ENCODE measurements at places on chromosomes 16 and 17.

DNA sequence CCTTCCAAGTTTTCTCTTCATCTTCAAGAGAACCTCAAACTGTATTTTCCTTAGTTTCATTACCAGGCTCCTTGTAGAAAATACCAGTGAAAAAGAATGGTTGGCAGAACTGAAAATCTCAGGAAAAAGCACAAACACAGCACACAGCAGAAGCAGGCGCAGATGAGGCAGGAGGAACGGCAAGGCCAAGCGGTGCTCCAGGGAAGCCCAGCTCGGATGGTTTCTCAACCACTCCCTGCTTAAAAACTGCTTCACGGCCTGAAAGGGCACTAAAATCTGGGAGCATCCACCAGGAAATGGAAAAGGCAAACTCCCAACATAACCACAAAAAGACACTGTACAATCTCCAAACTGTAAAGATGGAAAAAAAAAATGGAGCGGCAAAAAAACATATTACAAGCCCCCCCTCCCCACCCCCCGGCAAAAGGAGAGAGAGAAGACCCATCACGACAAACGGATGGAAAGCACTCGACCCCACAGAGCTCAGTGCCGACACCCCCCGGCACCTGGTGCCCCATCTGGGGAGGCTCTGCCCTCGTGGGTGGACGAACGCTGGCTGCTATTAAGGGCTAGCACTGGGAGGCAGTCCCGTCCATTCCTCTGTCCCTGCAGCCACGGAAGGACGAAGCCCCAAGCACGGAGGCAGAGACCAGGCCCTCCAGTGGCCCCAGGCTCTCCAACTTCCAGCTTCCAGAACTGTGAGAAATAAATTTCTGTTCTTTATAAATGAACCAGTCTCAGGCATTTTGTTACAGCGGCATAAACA lies 127.5 kb downstream of the ZNF778 start:
- DNase-seq: no peak

- no peak for DNase-seq
Measured at GRCh38 chr16:87461466-87461991, 31.3 kb downstream of the ZCCHC14 start.

DNA sequence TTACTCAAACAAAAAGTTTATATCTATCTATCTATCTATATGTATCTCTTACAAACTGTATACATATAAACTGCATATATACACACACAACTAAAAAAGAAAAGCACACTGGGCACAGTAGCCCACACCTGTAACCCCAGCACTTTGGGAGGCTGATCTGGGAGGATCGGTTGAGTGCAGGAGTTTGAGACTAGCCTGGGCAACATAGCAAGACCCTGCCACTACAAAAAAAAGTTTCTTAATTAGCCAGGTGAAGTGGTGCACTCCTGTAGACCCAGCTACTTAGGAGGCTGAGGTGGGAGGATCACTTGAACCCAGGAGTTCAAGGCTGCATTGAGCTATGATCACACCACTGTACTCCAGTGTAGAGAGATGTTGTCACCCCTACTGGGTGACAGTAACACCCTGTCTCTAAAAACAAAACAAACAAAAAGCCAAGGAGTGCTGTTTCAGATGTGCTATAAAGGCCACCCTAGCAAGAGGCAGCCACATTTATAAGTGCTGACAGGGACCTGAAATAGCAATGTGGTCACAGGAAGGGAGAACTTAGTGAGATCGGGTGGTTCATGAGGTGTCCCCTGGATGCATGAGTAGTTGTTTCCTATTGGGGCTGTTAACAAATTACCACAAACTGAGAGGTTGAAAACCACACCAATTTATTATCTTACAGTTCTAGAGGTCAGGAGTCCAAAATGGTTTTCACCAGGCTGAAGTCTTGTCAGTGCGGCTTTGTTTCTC lies 4.8 kb downstream of the CD2BP2 start:
- no peak for DNase-seq

GRCh38 chr17:71251951-71252350 lies 868.9 kb upstream of the SOX9 start:
- no peak for DNase-seq

DNA sequence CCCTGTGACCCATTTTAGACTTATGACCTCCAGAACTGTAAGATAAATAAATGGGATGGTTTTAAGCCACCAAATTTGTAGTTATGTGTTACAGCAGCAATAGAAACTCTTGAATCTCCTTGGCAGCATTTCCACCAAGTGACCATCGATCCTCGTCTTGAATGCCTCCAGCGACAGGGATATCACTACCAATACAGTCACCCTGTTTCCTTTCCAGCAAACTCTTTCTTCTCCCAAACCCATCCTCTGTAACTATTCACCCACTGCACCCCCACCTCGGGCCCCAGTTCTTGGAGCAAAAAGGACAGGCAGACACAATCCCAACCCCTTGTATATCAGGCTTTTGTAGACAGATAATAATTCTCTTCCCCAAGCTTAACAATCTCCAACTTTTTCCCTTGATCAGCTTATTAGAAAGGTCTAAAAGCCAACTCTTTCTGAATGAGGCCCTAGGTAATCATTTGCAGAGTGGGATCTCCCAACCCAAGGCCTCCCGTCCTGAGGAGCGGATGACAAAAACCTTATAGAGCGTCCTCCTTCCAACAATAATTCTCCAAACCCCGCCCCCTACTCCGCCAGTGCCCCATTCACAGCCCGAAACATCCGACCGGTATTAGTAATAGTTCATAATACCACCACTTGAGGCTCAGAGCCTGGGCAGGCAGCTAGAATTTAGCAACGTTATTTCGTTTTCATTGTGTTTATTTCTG lies 14.7 kb upstream of the PLLP start:
- DNase-seq: no peak

DNA sequence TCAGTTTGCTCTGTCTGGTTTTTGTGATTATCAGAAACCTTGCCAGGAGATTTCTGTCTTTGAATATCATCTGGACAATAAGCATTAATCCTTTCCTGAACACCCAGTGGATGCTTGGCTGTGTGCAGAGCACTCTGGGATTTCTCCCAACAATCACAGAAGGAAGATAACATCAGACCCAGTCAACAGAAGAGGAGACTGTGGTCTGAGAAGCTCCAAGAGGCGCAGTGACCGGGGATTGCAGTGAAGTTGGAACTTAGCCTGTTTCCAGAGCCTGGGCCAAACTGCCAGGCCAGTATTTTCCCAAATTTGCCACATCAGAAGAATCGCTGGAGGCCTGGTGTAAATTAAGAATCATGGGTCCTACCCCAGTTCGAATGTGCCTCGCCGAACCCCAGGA lies 264.7 kb downstream of the C16orf95 start:
- no peak for DNase-seq

DNA sequence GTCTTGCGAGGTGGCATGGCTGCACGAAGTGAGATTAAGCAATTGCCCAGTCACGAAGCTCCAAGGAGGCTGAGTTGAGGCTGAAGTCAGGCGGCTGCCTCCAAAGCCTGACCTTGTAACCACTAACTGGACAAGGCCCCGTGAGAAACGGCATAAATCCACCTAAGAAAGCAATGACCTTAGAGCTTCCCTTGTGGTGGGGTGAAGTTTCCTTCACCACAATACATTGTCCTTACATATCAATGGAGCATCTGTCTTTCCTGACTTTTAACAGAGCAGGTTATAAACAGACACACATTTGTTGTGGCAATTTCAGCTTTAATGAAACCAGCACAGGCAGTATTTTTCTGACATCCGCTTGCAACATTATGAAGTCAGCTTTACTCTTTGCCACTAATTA lies 2.5 kb upstream of the MED9 start:
- DNase-seq: no peak
